Colonic mucosa (tissue), 4 donors: ENCODE measurements at places on chromosomes 7 and 10. TPM values are rescaled to one million over a fixed set of nuclear protein-coding genes. Genes with fewer than 3 reads are reported as not detected.

- DNase-seq = no peak
- no peaks in the 10 kb centered on the region for H3K4me1 ChIP-seq
- H3K4me3 ChIP-seq = no peak overlapping the region
- H3K36me3 ChIP-seq = no peaks in the 10 kb centered on the region
- peak overlapping the region; percentile 41 for H3K27ac ChIP-seq
- no peaks in the 10 kb centered on the region for H3K27me3 ChIP-seq
These were observed 111.1 kb downstream of the RNF216 start for GRCh38 chr7:5670183-5670935.

- no peaks in the 10 kb centered on the region for H3K27me3 ChIP-seq
- no peaks in the 10 kb centered on the region for H3K4me1 ChIP-seq
- no peak overlapping the region for H3K27ac ChIP-seq
- H3K36me3 ChIP-seq = no peaks in the 10 kb centered on the region
- H3K4me3 ChIP-seq = no peak overlapping the region
- DNase-seq = no peak
These were observed 138.9 kb upstream of the SVIL start for GRCh38 chr10:29773675-29774091.

DNA sequence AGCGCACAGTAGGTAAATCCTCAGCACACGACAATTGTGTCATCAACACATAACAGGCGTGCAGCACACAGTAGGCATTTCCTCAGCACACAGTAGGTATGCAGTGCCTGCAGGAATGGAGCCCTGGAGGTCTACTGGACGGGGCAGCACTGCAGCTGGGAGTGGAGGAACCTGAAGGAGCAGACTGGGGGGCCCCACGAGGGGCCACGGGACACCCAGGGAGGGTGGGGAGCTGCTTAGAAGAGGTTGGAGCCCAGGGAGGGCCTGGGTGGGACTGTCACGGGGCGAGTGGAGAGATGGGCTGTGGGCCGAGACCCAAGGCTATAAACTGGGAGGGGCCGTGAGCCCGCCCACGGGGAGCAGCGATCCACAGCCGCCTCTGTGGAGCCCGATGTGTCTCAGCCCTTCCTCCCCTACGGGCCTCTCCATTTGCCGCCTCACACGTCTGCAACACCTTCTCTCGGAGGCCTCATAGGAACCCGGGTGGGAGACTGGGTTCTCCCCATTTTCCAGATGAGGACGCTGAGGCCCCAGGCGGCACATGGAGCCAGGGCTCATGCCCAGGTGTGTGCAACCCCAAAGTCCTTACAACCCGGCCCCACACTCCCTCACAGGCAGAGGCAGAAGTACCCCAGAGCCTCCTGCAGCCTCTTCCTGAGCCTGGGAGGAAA is 101.5 kb downstream of the MICALL2 start:
- DNase-seq = no peak
- H3K36me3 ChIP-seq = no peaks in the 10 kb centered on the region
- H3K27me3 ChIP-seq = peaks cover 13% of the 10 kb centered on the region
- H3K4me1 ChIP-seq = no peaks in the 10 kb centered on the region
- no peak overlapping the region for H3K4me3 ChIP-seq

DNA sequence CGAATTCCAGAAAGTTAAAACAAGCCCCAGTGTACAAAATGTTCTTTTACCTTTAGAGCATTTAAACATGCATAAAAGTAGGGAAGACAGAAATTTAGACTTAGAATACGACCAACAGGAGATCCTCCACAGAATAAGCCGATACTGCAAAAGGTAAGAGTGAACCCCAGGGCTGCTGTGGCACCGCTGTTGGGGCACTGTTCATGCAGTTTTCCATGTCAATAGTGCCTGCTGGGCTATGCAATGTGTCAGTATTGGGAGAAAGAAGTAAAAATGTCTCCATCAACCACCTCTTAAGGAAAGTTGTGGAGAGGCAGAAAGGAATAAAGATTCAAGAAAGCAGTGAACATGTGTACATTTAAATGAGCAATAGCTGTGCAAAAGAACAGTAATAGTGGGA is 326.5 kb upstream of the SEMA3C start:
- no peak overlapping the region for H3K4me3 ChIP-seq
- H3K4me1 ChIP-seq = no peaks in the 10 kb centered on the region
- no peak for DNase-seq
- H3K27me3 ChIP-seq = no peaks in the 10 kb centered on the region
- no peak overlapping the region for H3K27ac ChIP-seq

GRCh38 chr7:116742641-116743040 is 70.6 kb downstream of the MET start:
- H3K4me1 ChIP-seq = no peaks in the 10 kb centered on the region
- DNase-seq = no peak
- no peak overlapping the region for H3K27ac ChIP-seq
- no peak overlapping the region for H3K4me3 ChIP-seq
- no peaks in the 10 kb centered on the region for H3K27me3 ChIP-seq

- H3K36me3 ChIP-seq = no peaks in the 10 kb centered on the region
- no peak overlapping the region for H3K4me3 ChIP-seq
- no peak overlapping the region for H3K27ac ChIP-seq
- H3K27me3 ChIP-seq = no peaks in the 10 kb centered on the region
- no peak for DNase-seq
These were observed 67.8 kb downstream of the TBXAS1 start for GRCh38 chr7:139896831-139897230.

GRCh38 chr7:6413637-6414036 is 34.1 kb downstream of the DAGLB start:
- no peak overlapping the region for H3K27ac ChIP-seq
- no peak overlapping the region for H3K4me3 ChIP-seq
- H3K4me1 ChIP-seq = no peaks in the 10 kb centered on the region
- no peak for DNase-seq
- H3K36me3 ChIP-seq = peaks cover 3% of the 10 kb centered on the region
- no peaks in the 10 kb centered on the region for H3K27me3 ChIP-seq

GRCh38 chr7:70018700-70019099 is 420.4 kb downstream of the AUTS2 start:
- DNase-seq = no peak
- H3K27me3 ChIP-seq = no peaks in the 10 kb centered on the region
- no peaks in the 10 kb centered on the region for H3K36me3 ChIP-seq
- no peaks in the 10 kb centered on the region for H3K4me1 ChIP-seq
- H3K27ac ChIP-seq = no peak overlapping the region

DNA sequence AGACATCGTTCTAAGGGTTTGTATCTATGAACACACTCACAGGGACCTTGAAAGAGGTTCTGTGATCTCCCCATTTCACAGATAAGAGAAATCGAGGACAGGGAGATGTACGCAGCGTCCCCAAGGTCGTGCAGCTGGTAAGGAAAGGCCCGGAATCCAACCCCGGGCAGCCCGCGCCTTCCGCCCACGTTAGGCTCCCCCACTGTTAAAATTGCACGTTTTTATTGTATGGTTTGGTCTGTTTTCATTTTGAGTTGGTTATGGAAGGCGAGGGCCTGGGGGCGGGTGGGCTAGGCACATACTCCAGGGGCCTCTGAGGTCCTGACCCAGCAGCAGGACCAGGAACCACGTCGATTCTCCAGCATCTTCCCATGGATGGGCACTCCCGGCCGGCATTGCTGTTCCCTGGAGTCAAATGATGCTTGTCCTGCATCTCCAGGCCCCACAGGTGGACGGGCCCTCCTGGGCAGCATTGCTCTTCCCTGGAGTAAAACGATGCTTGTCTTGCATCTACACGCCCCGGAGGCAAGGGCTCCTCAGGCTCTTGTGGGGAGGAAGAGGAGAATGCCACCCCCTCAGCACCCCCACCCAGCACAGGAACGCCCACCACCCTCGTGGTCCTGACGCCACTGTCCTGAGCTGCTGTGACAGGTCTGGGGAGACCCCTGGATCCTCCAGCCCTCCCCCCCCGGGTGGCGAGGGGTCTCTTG is 65.9 kb downstream of the PDGFA start:
- peaks cover 6% of the 10 kb centered on the region for H3K27me3 ChIP-seq
- no peak overlapping the region for H3K4me3 ChIP-seq
- no peak for DNase-seq
- peaks cover 5% of the 10 kb centered on the region for H3K4me1 ChIP-seq
- H3K36me3 ChIP-seq = no peaks in the 10 kb centered on the region

- no peak for DNase-seq
- no peak overlapping the region for H3K27ac ChIP-seq
- H3K4me1 ChIP-seq = no peaks in the 10 kb centered on the region
- no peak overlapping the region for H3K4me3 ChIP-seq
- H3K27me3 ChIP-seq = no peaks in the 10 kb centered on the region
These were observed 171.8 kb upstream of the CDK1 start for GRCh38 chr10:60606343-60607080.

- no peak for DNase-seq
- H3K27ac ChIP-seq = no peak overlapping the region
- no peaks in the 10 kb centered on the region for H3K27me3 ChIP-seq
- no peaks in the 10 kb centered on the region for H3K36me3 ChIP-seq
These were observed 224.7 kb upstream of the PHYHIPL start for GRCh38 chr10:58951746-58952145.

DNA sequence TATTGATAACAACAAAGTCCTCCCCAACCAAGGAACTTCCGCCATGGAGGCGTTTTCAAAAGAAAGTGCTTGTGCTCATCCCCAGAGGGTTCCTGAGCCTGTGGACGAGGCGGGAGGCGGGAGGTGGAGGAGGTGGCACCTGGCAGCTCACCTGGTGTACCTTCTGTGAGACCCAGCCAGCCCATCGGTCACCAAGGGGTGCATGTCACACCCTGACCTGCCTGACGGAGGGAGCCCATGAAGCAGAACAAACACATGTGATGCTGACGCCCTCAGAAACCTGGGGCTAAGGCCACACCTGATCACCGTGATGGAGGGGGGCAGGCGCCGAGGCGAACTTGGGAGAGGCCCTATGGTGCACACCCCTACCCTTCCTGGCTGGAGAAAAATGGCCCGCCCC is 458.8 kb downstream of the DNAJB6 start:
- no peaks in the 10 kb centered on the region for H3K36me3 ChIP-seq
- H3K4me1 ChIP-seq = no peaks in the 10 kb centered on the region
- DNase-seq = no peak

- no peak overlapping the region for H3K4me3 ChIP-seq
- no peak for DNase-seq
- H3K27ac ChIP-seq = no peak overlapping the region
- no peaks in the 10 kb centered on the region for H3K4me1 ChIP-seq
- no peaks in the 10 kb centered on the region for H3K27me3 ChIP-seq
- no peaks in the 10 kb centered on the region for H3K36me3 ChIP-seq
These were observed 137.8 kb downstream of the SH3PXD2A start for GRCh38 chr10:103717341-103718246.

GRCh38 chr10:98353170-98353569 is 61.8 kb downstream of the PYROXD2 start:
- H3K4me1 ChIP-seq = peaks cover 8% of the 10 kb centered on the region
- no peaks in the 10 kb centered on the region for H3K27me3 ChIP-seq
- DNase-seq = no peak
- no peak overlapping the region for H3K27ac ChIP-seq
- no peaks in the 10 kb centered on the region for H3K36me3 ChIP-seq

DNA sequence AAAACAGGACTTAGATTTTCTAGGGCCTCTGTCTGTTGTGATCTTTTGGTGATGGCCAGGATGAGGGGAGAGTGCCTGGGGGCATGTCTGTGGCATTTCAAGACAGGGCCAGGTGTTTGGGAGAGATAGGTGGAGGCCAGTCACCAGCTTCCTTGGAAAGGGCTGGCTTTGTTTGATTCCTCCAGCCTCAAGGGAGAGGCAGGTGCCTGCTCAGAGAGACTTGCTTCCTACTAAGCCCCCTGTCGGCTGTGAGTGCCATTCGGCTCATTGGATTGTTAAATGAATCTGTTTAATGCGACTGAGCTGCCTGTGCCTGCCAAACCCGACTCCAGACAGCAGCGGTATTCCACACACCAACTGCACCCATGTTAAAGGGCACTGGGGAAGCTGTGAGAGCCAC is 304.1 kb upstream of the COBL start:
- H3K4me1 ChIP-seq = no peaks in the 10 kb centered on the region
- DNase-seq = no peak
- H3K4me3 ChIP-seq = no peak overlapping the region
- no peaks in the 10 kb centered on the region for H3K36me3 ChIP-seq
- H3K27ac ChIP-seq = no peak overlapping the region

- H3K27ac ChIP-seq = no peak overlapping the region
- no peaks in the 10 kb centered on the region for H3K4me1 ChIP-seq
- no peaks in the 10 kb centered on the region for H3K27me3 ChIP-seq
- no peak for DNase-seq
- no peak overlapping the region for H3K4me3 ChIP-seq
These were observed 99.6 kb upstream of the BMPER start for GRCh38 chr7:33805630-33806233.

GRCh38 chr10:36465604-36466379 is 659.6 kb upstream of the ANKRD30A start:
- no peak overlapping the region for H3K27ac ChIP-seq
- no peaks in the 10 kb centered on the region for H3K36me3 ChIP-seq
- DNase-seq = no peak
- H3K27me3 ChIP-seq = no peaks in the 10 kb centered on the region
- H3K4me1 ChIP-seq = no peaks in the 10 kb centered on the region

- no peaks in the 10 kb centered on the region for H3K27me3 ChIP-seq
- H3K4me3 ChIP-seq = peak within 1 kb of the TSS; percentile 21
- H3K27ac ChIP-seq = peak within 1 kb of the TSS; percentile 65
- H3K36me3 ChIP-seq = no peaks in the 10 kb centered on the region
- peak; percentile 69 for DNase-seq
These were observed at the start of gene DDC for GRCh38 chr7:50564640-50565558. Gene DDC (minus strand): TSS chr7:50565405. CDS start chr7:50544085, 21,320 bp downstream.

- H3K4me3 ChIP-seq = no peak overlapping the region
- no peak for DNase-seq
- no peaks in the 10 kb centered on the region for H3K36me3 ChIP-seq
- no peak overlapping the region for H3K27ac ChIP-seq
- H3K4me1 ChIP-seq = no peaks in the 10 kb centered on the region
- H3K27me3 ChIP-seq = no peaks in the 10 kb centered on the region
These were observed 148.0 kb downstream of the DPP6 start for GRCh38 chr7:154200241-154200640.

The ADCY1 gene
- total RNA-seq = 1.1 TPM

The ZNF485 gene
- 2.8 TPM for total RNA-seq

The DYDC2 gene
- total RNA-seq = 1.5 TPM

The IL6 gene
- not detected for total RNA-seq

The AMPH gene
- 0.49 TPM for total RNA-seq

The BHLHA15 gene
- total RNA-seq = 2.4 TPM

The RPEL1 gene
- total RNA-seq = not detected

The AMZ1 gene
- total RNA-seq = 0.08 TPM

The NOM1 gene
- total RNA-seq = 12.7 TPM

The OR2F1 gene
- total RNA-seq = not detected

The VIM gene
- total RNA-seq = 121 TPM

The PILRB gene
- total RNA-seq = 18.2 TPM

The GTF2I gene
- 123 TPM for total RNA-seq
